ENCODE measurements at places on chromosomes 12 and 14.

DNA sequence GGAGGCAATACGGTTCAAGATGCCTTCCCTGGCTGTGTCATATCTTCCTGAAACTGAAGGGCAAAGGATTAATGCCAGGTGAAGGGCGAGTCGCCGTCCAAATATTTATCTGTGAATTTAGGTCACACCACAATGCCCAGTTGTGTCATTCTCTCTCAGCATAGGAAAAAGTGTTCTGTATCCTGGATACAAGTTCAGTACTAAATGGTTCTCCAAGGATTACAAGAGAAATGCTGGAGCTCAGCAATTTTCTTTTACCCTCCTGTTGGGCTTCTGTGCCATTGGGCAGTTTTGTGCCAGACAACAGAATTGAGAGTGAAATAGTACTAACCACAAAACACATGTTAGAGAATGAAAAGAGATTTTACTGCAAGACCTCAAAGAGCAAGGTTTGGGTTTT lies 493.9 kb downstream of the EGLN3 start:
- DNase-seq, result no peak

GRCh38 chr14:94754391-94754942 lies 15.4 kb downstream of the GSC start:
- DNase-seq, result no peak

- DNase-seq, result no peak
Observed at GRCh38 chr12:111850526-111850925, 8.5 kb downstream of the MAPKAPK5 start.

DNA sequence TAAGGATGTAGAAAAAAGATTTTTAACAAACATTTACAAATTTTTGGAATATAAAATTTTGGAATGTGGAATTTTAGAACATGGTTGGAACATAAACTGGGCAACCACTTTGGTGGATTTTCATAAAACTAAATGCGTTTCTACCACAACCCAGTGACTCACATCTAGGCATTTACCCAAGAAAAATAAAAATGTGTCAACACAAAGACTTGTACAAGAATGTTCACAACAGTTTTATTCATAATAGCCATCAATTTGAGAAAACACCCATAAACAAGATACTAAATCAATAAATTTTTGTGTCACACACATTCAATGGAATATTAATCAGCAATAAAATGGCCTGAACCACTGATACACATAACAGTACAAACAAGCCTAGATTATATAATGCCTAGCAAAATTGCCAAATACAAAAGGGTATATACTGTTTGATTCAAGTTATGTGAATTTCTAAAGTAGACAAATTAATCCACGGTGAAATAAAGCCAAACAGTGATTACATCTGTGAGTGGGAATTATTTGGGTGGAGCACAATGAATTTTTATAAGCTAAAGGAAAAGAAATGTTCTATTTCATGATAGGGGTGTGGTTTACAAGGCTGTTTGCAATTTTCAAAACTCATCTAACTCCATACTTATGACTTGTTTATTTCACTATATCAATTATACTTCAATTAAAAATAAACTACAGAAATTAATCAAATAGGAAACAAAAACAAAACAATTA lies 415.2 kb upstream of the OR4E1 start:
- peak; percentile 4 for DNase-seq

DNA sequence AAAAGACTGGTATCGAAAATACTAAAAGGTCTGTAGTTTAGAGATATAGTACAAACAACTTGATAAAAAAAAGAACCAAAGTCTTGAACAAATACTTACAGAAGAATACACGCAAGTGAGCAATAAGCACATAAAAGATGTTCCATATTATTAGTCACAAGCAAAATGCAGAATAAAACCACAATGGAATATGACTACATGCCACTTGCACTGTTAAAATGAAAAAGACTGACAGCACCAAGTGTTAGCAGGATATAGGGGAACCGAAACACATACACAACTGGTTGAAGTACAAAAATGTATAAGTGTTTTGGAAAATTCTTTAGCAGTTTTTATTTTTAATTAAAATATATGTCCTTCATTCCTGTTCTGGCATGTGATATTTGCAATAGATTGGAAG lies 3.6 kb downstream of the CLEC2A start:
- no peak for DNase-seq

- DNase-seq, result no peak
Observed at GRCh38 chr12:40137252-40137651, 31.4 kb upstream of the SLC2A13 start.

- DNase-seq, result peak; percentile 57
Observed at GRCh38 chr12:79128956-79129355, 264.4 kb downstream of the SYT1 start.

- no peak for DNase-seq
Observed at GRCh38 chr14:57493467-57494181, at the start of gene CCDC198. CCDC198 (minus strand) TSS chr14:57493857; CDS start chr14:57493715, 142 bp downstream.

- DNase-seq, result no peak
Observed at GRCh38 chr12:105622846-105623736, 292.6 kb downstream of the C12orf75 start.

GRCh38 chr12:65816086-65816485 lies 8.2 kb upstream of the HMGA2 start:
- no peak for DNase-seq

DNA sequence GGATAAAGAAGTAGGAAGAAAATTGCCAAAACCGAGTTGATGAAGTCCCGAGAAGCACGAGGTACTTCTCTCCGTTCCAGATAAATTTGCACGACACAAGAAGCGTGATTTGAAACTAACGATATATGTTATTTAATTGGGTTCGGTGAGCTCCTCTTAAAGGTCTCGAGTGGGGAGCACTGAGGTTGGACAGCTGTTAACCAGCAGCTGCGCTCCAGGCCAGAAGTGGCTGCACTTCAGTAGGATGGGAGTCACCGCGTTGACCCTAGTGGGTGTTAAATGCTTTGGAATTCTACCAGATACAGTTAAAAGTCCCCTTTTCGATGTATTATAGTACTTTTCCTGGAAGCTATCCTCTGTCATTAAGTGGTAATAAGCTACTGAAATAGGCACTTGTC lies 953 bp upstream of the DCAF5 start:
- no peak for DNase-seq

DNA sequence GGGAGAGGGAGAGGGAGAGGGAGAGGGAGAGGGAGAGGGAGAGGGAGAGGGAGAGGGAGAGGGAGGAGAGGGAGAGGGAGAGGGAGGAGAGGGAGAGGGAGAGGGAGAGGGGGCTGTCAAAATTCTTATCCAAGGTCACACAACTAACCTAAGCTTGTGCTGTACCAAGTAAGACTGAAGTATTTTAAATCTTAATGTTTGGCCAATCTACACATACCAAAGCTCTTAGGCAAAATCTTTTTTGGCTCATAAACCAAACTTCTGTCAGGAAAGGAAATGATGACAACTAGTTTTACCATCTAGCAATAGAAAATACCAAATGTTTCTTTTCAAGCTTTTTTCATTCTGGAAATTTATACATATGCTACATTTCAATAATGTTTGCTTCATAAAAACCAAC lies 33.8 kb downstream of the CCDC38 start:
- peak; percentile 58 for DNase-seq

- no peak for DNase-seq
Observed at GRCh38 chr12:81229759-81230158, 151.9 kb downstream of the ACSS3 start.

- DNase-seq, result no peak
Observed at GRCh38 chr12:3032770-3033538, 44.2 kb upstream of the TSPAN9 start.

DNA sequence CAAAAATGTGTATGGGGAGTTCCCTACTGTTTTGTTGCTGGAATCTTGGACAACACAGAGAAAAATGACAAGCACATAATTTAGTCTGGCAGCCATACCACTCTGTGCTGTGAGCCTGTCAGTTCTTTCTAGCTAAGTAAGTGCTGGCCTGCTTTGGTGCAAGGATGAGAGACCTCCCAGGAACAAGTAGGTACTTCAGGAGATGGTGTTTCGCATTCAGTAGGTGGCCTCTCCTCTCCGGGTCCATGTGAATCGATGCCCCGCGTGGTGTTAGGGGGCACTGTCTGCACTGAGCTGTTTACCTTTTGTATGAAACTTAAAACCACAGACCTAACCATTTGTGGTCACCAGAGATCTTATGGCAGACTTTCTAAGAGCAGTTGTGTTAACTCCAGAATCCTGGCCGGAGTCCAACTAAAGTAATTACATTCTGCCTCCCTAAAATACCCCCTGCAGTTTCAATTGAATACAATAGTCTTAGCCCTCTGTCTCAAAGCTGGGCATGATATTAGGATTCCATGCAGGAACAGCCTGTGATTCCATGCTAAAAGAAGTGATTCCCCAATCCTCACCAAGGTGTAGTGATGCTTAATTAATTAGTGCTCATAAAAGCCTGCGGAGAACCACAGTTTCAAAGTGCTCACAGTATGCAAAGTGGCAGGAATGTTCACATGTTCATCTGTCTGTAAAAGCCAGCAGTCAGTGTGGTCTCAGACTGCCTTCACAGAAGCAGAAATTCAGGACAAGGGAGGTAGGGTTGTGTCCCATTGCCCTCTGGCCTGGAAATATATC lies 64.2 kb downstream of the LLPH start:
- peak; percentile 82 for DNase-seq

- no peak for DNase-seq
Observed at GRCh38 chr12:43579206-43579605, 27.2 kb upstream of the ADAMTS20 start.

DNA sequence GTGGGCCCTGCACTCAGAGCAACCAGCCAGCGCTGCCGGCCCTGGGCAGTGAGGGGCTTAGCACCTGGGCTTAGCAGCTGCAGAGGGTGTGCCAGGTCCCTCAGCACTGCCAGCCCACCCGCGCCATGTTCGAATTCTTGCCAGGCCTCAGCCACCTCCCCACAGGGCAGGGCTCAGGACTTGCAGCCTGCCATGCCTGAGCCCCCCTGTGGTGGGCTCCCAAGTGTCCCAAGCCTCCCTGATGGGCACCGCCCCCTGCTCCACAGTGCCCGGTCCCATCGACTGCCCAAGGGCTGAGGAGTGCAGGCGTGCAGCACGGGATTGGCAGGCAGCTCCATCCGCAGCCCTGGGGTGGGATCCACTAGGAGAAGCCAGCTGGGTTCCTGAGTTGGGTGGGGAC lies 98.0 kb upstream of the NID2 start:
- DNase-seq, result no peak

DNA sequence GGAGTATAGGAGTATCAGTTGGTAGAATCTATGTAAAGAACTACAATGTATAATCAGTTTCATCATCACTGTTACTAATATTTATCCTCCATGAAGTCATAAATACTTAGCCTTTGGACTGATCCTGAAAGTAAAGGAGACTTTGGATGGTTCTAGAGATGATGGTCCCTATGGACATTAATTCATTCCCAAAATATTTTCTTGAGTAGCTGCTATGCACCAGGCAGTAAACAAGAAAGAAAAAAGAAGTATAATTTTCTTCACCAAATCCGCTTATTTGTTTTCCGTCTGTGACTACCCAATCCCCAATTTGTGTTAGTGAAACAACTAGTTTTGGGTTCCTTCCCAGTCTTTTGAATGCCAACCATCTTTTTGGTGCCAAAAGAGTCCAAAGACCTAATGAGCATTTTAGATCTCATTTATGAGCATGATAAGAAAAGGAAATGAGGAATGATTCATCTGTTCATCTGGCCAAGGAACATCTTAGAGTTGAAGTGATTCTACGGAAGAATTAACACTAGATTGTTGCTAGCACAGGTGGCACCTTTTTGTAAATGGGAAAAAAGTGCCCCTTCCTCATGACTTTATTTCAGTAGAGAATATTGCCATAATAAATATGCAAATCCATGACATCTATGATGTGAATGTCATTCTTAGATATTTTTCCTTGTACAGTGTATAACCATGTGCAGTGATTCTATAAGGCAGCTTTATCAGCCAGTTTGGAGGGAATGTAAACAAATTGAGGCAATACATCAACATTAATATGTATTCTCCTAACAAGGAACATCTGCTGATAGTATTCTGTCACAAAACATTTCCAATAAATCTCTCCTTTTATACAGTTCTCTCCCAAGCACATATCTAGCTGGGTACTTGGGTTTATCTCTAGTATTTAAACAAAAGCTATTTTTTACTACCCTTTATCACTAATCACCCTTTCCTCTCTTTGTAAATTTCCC lies 85.1 kb upstream of the CCDC91 start:
- peak; percentile 65 for DNase-seq

GRCh38 chr12:90953956-90954421 lies 987 bp downstream of the CCER1 start:
- DNase-seq, result no peak

GRCh38 chr12:13986031-13986430 lies 4.6 kb upstream of the GRIN2B start:
- DNase-seq, result no peak

DNA sequence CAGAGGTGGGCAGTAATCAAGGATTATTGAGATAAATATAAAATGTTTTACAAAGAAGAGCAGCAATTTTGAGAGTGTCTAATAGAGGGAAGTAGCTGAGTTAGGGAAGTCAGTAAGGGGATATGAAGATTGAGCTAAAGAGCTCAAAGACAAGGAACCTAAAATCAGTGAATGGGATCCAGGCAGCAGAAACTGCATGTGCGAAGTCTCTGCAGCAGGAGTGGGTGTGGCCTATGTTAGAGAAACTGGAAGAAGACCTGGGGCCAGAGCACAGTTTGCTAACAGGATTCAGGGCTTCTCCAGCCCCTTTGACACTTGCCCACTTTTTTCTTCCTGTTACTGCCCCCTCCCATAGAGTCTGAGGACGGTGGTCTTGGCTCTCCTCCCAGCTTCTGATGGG lies 36.3 kb upstream of the PLXNC1 start:
- no peak for DNase-seq

DNA sequence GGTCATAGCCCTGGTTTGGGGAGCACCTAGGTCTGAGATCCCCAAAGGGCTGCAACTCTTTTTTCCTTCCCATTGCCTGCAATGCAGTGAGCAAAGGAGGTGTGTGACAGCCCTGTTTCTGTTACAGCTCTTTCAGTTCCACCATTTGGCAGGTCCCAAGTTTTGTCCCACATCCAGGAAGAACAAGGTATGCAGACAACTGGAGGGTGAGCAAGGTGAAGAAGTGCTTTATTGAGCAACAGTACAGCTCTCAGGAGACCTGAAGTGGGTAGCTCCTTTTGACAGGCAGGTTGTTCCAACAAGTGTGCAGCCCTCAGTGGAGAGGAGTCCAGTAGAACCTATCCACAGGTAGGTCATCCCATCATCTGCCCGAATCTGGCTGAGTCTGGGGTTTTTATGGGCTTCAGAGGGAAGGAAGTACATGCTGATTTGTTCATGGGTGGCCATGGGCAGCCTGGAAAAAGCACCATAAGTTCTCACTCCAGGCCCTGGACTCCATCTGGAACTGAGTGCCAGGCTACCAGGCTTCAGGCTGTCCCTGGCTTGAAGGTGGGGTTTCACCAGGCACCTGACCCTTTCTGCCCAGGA lies 62.8 kb upstream of the NAV3 start:
- DNase-seq, result no peak

- DNase-seq, result no peak
Observed at GRCh38 chr12:109131154-109132050, 15.0 kb downstream of the ACACB start.
